ENCODE measurements at places on chromosomes 3 and 15.

DNA sequence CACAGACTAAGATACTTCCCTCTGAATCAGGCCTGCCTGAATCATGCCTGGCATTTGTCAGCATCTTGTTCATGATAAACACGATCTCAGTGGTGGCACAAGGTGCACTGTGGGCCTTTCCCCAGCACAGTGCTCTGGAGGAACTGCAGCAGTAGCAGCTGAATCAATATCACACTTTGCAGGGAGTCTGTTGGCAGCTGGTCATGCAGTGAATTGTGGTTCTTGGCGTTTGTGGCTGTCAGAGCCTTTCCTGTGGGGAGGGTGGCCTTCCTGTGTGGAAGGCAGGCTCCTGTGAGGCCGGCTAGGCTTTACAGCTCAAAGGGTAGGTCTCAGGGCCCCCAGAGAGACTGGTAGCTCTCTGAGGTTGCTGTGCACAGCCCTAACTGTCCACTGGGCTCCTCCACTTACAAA lies 54.4 kb upstream of the TLE3 start:
- no peak for DNase-seq

GRCh38 chr15:85563328-85563727 lies 182.9 kb downstream of the AKAP13 start:
- DNase-seq, result no peak

GRCh38 chr15:75460646-75461045 lies 9.2 kb upstream of the SIN3A start:
- DNase-seq, result no peak

- no peak for DNase-seq
These were observed 200.2 kb upstream of the LRRN1 start for GRCh38 chr3:3599016-3599415.

GRCh38 chr3:24437326-24437725 lies 57.3 kb downstream of the THRB start:
- DNase-seq, result no peak

GRCh38 chr15:97082830-97083229 lies 752.3 kb downstream of the NR2F2 start:
- no peak for DNase-seq

DNA sequence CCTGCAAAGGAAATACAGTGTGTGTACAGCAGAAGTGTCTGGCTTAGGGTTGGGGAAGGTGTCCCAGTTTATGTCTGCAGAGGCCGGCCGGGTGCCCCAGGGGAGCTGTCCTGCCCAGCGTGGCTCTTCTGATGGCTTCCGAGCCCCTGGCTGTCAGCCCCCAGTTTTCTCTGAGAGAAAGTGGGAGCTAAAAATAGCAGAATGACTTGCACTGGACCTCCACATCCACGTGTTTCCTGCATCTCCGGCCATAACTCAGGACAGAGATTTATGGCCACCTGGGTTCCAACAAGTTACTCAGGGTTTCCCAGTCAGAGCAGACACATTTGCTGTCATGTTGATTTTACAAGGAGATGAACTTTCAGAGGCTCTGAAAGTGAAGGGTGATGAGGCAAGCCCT lies 192.0 kb downstream of the ATP10A start:
- DNase-seq, result no peak

GRCh38 chr3:79354179-79354688 lies 413.6 kb downstream of the ROBO1 start:
- DNase-seq, result no peak

GRCh38 chr3:5232570-5232969 lies 45.1 kb downstream of the EDEM1 start:
- no peak for DNase-seq

GRCh38 chr3:172608575-172608974 lies 85.3 kb upstream of the TNFSF10 start:
- DNase-seq, result no peak

- DNase-seq, result no peak
These were observed 55.2 kb upstream of the GBE1 start for GRCh38 chr3:81816473-81817250.

GRCh38 chr3:115624029-115624741 lies 875 bp downstream of the GAP43 start:
- DNase-seq, result no peak

DNA sequence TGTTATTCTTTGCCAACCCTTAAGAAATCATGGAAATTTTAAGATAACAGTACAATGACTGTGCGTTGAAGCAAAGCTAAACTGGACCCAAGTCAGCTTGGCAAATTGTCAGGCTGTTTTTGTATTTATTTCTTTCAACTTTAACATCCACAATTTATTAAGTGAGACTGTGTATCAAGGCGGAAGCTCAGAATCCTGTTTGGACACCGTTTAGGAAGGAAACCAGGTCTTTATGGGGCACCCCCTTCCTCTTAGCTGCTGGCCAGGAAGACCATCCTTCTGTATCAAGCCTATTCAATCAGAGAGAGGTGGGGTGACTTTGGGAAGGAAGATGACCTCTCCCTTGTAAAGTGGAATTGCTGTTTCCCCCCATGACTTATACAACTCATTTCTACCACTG lies 166.0 kb downstream of the MCTP2 start:
- no peak for DNase-seq

- no peak for DNase-seq
These were observed 29.6 kb downstream of the AAGAB start for GRCh38 chr15:67224889-67225288.

DNA sequence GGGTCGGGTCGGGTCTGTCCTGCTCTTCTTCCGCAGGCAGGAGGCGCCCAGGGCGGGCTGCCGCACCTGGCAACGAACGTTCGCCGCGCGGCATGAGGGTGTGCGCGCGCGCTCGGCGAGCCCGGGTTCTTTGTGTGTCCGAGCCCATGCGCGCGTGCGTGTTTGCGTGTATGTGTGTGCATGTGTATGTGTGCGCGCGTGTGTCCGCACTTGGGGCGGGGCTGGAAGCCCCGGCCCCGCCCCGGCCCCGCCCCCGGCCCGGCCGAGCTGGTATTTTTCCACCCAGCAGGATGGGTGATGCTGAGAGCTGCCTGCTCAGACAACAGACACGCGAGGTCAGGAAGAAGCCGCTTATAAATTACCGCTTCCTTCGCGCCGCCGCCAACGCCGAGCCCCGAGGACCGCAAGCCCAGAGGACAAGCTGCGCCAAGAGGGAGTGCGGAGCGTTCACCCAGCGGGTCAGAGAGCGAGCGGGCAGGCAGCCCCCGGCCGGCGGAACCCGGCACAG lies at the start of gene SLC6A6:
SLC6A6 (plus strand) TSS at position 303 of the 508 bp plus-strand sequence. CDS start 41,029 bp downstream, outside the sequence.
- peak; percentile 85 for DNase-seq

GRCh38 chr3:81753416-81754027 lies 7.9 kb downstream of the GBE1 start:
- DNase-seq, result no peak

DNA sequence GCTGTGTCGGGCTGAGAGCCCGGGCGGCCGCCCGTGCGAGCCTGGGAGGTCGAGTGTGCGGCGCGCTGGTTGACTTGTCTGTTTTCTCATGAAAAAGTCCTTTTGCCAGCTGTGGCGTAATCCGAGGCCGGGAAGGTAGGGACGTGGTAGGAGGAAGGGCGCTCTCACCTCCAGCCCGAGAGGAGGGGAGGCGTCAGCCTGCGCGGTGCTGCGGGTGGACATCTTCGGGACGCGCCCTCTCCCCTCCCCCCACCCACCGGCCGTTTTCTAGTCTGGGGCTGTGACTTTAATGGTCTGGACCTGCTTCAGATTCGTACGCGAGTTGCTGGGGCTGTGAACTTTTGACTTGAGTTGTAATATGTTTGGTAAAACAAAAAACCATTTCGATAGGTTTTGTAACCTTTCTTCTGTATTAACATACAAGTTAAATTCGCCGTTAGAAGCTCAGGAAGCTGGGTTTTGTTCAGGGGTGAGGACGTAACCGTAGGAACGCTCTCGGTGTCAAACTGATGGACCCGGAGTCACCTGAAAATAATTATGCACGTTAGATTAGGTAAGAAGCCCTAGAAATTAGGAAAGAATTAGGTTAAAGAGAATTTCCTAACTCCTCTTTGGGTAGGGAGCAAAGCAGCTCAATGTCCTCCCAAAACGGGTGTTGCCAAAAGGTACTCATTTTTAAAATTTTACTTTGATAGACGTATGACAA lies 762 bp downstream of the NCK1 start:
- DNase-seq, result peak; percentile 25

DNA sequence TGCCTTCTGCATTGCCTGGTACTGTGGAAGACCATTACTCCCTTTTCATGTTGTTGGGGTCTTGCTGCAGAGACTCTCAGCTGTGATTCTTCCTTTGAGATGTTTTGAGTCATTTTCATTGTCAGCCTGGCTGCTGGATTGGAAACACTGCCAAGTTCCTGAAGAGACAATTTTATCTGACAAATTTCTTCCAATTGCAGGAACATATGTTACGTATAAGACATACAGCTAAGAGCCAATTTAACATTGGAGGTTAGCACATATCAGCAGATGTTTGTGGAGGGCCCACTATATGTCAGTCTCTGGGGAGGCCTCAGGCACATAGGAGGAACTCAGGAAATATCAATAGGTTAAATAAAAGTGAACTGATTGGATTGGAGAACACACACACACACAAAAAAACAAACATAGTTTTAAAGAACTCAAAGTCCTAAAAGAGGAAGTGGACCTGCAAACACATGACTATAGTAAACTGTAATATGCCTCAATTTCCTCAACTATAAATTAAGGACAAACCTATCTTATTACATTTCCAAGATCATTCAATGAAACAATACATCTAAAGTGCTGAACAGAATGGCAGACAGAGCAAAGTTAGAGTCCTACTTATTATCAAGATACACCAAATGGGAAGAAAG lies 172.3 kb downstream of the MYRIP start:
- no peak for DNase-seq

GRCh38 chr15:45133561-45133920 lies 3.7 kb downstream of the DUOX1 start:
- DNase-seq, result no peak

- no peak for DNase-seq
These were observed 1004.1 kb downstream of the TBL1XR1 start for GRCh38 chr3:176193032-176193730.

DNA sequence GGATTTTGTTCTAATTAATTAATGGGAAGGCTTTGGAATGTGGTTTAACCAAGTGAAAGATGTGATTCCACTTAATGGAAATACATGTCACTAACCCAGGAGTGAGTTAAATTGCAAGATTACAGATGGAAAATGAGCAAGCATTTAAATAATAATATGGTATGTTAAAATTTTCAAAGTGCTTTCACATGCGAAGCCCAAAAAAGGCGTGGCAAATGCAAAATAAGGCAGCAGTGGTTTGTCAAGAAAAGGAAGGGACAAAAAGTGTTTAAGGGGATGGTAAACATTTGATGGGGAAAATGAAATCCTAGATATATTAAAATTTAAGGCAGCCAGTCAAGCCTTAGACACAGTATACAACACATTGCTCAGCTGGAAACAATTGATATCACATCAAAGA lies 2.9 kb downstream of the TICRR start:
- DNase-seq, result no peak

DNA sequence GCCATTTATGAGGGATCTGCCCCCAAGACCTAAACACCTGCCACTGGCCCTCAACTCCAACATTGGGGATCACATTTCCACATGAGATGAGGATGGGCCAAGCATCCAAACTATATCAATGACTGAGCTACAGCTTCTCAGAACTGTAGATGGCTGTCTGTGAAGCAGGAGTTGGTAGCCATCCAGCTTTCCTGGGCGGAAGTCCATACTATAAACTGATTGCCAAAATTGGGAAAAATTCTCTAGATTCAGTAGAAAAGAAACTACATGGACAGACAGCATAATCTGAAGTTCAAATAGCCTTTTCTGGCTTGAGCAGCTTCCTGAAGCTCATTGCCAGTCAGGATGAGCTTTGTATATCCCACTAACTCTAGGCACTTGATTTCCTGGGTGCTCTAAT lies 214.7 kb upstream of the ZBTB20 start:
- no peak for DNase-seq

DNA sequence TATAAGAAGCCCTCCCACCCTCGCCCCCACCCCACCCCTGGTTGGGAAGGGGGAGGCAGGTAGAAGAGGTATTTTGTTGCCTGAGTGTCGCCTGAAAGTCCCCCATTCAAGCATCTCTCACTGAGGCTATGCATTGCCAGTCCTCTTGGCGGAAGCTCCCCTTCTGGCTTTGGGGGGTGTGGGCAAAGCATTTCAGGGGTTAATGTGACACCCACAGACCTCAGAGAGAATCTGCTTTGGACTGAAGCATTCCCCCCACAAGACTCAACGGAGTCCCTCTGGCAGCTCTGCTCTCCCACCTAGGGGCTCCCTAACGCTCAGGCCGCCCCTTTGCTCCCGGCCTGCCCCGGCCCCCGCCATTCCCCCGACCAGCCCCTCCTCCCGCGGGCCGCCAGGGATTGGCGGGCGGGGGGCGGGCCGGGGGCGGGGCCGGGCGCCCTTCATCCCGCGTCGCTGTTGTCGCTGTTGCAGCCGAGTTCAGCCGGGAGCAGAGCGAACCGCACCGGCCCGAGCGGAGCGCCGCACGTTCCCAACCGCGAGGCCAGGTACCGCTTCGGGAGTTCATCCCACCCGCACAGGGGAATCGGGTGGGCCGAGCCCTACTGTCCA lies at the start of gene SLC38A3:
SLC38A3 (plus strand) TSS at position 468 of the 609 bp plus-strand sequence. CDS start 8,929 bp downstream, outside the sequence.
- no peak for DNase-seq

- DNase-seq, result no peak
These were observed 372.5 kb upstream of the CFAP20DC start for GRCh38 chr3:59422312-59422711.

GRCh38 chr3:1843111-1843510 lies 255.6 kb upstream of the CNTN4 start:
- DNase-seq, result peak; percentile 3

DNA sequence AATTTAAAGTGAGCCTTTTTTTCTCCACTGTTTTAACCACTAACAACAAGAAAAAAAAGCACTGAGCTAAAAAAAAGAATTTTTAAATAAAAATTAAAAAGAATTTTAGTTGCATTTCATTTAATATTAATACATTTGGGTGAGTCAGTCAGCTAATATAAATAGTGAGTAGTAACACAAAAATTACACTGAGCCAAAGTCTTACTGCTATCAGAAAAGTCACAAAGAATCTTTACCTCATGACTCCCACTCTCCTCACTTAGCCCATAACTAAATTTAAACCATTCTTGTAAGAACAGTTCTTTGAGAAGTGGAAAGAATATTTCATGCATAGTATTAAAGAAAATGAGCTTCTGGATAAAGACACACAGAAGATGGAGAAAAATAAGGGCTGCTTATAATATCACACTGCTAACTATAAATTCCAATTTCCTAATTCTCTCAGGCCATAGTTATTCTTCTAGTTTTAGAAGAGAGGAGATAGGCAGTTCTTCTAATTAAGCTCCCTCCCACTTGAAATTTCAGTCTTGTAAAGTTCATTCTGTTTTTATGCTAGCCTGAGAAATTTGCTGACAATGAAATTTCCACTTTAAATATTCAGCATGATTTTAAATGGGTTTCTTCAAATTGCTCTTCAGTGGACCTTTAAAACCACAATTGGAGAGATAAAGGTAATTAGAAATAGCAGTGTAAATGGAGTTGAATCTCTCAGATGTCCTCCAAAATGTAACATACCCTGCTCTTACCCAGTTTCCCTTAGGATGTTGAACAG lies 17.6 kb downstream of the SHQ1 start:
- no peak for DNase-seq

DNA sequence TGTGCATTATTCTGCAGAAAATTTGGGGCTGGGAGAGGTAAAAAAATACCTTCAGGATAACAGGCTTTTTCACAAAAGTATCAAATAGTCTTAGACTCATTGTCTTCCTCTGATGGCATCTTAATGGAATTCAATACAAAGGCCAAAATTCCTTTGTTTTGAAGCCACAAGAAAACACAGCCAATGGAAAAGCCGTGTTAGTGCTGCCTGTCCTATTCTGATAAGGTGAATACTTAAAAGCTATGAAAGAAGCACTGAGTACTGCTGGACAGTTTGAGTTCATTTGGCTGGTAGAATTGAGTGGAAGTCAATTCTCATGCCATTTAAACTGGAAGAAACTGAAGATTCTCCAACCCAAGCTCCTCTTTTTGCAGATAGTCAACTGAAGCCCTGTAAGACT lies 395.3 kb upstream of the TPRG1 start:
- no peak for DNase-seq

- DNase-seq, result no peak
These were observed 17.5 kb downstream of the MAP6D1 start for GRCh38 chr3:183807881-183808280.

Measured in foreskin melanocyte (primary cell).